H1 (cell line): ENCODE measurements at places on chromosomes 1 and 21. TPM values are rescaled to one million over a fixed set of nuclear protein-coding genes. Genes with fewer than 3 reads are reported as not detected.

GRCh38 chr1:188070848-188071247 lies 1242.1 kb downstream of the PLA2G4A start:
- no peak for DNase-seq

GRCh38 chr21:16751695-16752474 lies 761.0 kb upstream of the CXADR start:
- DNase-seq: no peak

Gene CFHR1
- not detected in 2 replicates for total RNA-seq

- no peak for DNase-seq
Observed at GRCh38 chr1:170273291-170274130, 127.8 kb downstream of the NTMT2 start.

Gene MAN1C1
- total RNA-seq: 7.7 and 7.8 TPM in 2 replicates

DNA sequence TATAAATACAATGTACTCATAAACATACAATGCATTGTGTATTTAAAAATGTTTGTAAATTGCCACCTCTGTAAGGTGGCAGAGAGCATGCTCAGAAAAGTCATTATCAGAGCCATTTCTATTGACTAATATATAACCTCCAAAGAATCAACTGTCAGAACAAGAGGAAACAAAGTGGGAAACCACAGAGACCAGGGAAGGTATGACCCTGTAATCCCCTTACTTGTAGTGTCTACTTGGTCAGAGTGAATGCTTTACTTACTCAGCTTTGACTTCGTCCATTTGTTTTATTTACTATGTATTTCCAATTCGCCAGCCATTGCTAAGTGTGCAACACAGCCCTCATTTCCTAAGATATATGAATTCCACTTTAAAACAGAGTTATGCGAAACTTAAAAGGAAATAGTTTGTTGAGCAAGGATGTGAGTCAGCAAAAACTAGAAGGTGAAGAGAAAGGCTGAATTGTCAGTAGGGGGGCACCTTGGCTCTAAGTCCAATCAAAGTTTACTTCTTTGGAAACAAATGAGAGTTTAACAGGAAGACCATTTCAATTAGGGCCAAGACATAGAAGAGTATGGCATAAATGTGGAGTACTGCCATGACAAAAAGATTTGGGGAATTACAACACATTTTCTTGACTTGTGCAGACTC lies 671.7 kb upstream of the PTBP2 start:
- DNase-seq: no peak

- DNase-seq: no peak
Observed at GRCh38 chr1:94092210-94092613, 28.7 kb downstream of the ABCA4 start.

Gene MTARC1
- total RNA-seq: 42.4 and 46.2 TPM in 2 replicates

DNA sequence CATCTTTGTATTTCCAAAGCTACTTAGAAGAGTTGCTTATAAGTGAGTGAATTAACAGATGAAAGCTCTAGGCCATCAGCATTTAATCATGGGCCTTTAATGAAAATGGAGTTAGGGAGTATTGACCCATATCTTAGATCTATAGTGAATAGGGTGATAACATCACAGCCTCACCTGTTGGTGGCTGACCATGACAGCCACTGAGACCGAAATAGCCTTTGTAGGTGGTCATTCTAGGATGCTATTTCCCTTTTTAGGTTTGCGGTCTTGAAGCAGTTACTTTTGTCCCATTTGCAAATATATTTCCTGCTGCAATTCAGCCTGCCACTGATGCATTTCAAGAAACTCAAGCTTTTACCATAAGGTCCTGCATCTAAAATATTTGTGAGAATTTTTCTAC lies 410.1 kb upstream of the LYPLAL1 start:
- DNase-seq: no peak

DNA sequence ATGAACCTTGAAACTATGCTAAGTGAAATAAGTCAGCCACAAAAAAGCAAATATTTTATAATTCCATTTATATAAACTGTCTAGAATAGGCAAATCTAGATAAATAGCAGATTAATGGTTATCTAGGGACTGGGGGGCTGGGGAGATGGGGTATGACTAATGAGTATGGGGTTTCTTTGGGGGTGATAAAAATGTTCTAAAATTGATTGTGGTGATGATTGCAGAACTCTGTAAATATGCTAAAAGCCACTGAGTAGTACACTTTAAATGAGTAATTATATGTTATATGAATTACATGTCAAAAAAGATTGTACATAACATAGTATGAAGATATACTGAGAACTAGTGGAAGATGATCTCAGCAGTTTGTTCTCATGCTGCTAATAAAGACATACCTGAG lies 675.0 kb downstream of the KIF26B start:
- no peak for DNase-seq
